Activated CD4-positive, alpha-beta T cell treated with anti-CD3 and anti-CD28 coated beads, Interleukin-2, Interleukin-6, amounts not matched to agents 100 ng/mL and 50 ng/mL, durations not matched to agents 16 hours and 8 hours (primary cell): ENCODE measurements at places on chromosomes 7 and 10.

GRCh38 chr10:3236644-3237404 lies 64.2 kb upstream of the PITRM1 start:
- DNase-seq: no peak

DNA sequence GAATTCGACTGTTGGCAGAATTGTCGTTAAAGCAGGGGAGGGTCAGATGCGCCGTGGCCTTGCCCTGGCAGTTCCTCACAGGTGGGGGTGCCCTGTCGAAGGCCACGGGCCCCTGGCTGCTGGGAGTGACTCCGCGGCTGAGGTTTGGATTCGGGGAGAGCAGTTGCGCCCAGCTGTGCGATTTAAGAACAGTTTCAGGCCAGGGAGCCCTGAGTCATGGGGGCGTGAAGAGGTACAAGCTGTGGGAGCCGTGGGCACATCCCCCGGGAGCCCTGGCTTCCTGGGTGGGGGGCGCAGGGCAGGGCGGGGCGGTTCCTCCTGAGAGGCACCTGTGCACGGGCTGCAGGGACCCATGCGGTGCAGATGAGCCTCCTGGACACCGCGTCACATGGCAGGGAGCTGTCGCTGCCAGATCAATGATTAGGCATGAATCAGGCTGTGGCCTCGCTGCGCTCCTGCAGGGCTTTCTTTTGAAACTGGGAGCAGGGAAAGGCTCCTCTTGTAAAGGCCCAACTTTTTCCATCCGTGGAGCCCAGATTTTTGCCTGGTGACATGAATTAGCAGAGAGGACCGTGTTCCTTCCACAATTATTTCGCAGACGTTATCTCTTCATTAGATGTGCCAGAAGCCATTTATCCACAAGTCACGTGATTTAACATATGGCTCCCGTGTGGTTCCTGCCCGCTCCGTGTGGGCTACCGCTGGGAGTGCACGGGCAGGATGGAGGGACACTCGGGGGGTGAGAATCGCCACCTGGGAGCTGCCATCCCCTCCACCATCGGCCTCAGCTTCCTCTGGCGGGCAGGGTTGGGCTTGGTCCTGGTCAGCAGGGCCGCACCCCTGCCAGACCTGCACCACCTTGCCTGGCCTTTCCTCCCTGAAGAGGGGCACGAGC lies 918 bp downstream of the PWWP2B start:
- DNase-seq: peak; percentile 12

- no peak for DNase-seq
Measured at GRCh38 chr7:17976952-17977351, 36.7 kb upstream of the SNX13 start.

- no peak for DNase-seq
Measured at GRCh38 chr10:7948371-7949000, 106.0 kb upstream of the GATA3 start.

- no peak for DNase-seq
Measured at GRCh38 chr10:14485986-14486385, 155.3 kb upstream of the FRMD4A start.

- DNase-seq: no peak
Measured at GRCh38 chr7:119594956-119595355, 678.0 kb upstream of the KCND2 start.

GRCh38 chr7:12870219-12870618 lies 182.8 kb downstream of the ARL4A start:
- DNase-seq: no peak

GRCh38 chr10:132927824-132928223 lies 14.5 kb downstream of the CFAP46 start:
- DNase-seq: no peak

DNA sequence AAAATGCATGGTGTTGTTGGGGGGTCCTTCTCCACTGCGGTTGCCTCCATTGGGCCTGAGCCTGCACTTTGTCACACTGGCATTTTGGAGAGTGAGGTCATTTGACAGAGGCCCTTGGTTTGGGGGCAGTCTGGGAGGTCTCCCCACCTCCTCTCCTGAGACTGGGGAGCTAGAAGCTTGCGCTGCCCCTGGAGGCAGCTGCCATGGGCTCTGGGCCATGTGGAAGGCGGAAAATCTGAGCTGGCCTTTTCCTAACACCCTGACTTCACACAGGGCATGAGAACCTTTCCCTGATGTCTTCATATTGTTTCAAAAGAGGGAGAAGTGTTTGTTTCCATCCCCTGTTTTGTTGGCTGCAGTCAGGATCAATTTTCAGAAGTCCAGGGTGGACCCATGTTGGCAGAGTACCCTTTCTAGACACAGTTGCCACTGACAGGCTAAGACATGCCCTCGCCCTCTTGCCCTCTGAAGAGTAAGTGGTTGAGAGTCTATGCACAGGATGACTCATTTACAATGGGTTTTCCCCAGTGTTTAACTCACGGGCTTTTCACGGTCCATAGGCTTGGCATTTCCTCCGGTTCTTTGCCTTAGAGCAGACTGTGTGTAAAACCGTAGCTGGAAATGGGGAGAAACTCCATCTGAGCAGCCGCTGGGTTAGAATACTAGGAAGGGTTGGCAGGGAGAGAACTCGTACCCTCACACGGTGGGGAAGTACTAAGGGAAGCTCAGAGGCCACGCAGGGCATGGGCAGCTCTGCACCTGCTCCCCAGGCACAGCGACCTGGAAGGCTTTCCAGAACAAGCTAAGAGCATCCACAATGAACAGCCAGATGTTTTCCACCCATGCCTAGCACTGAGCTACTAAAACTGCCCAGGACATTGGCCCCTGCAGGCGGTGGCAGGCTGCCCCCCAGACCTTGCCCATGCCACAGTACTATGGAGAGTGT lies 655.0 kb downstream of the SDK1 start:
- DNase-seq: peak; percentile 6

- no peak for DNase-seq
Measured at GRCh38 chr10:78063236-78063635, 29.6 kb downstream of the RPS24 start.

GRCh38 chr7:130490888-130491804 lies 739 bp upstream of the MEST start:
- peak; percentile 21 for DNase-seq

DNA sequence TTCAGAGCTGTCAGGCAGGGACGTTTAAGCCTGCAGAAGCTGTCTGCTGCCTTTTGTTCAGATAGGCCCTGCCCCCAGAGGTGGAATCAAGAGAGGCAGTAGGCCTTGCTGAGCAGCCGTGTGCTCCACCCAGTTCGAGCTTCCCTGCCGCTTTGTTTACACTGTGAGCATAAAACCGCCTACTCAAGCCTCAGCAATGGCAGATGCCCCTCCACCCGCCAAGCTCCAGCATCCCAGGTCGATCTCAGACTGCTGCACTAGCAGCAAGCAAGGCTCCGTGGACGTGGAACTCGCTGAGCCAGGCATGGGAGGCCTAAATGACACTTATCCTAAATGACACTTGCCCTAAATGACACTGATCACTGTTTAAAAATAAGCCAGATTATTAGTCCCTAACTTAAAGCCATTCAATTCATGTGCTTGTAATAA lies 6.8 kb upstream of the ASB15 start:
- DNase-seq: no peak

GRCh38 chr10:79056736-79057391 lies 11.9 kb upstream of the ZMIZ1 start:
- DNase-seq: no peak

DNA sequence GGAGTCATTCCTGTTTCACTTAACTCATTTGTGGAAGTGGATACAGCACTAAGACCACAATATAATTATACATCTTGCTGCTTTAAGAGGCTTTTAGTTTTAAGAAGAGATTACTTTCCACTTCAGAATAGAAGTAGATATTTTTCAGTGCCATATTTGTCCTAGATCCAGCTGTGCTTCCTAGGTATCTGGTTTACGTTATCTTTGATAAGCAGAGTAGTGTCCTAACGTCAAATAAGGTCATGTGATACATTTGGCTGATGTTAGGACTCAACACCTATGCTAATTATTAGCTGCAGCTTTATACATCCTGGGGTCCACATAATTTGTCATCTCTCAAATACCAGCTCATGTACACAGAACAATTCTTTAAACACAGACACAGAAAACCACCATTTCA lies 196.2 kb upstream of the SMIM30 start:
- DNase-seq: no peak

DNA sequence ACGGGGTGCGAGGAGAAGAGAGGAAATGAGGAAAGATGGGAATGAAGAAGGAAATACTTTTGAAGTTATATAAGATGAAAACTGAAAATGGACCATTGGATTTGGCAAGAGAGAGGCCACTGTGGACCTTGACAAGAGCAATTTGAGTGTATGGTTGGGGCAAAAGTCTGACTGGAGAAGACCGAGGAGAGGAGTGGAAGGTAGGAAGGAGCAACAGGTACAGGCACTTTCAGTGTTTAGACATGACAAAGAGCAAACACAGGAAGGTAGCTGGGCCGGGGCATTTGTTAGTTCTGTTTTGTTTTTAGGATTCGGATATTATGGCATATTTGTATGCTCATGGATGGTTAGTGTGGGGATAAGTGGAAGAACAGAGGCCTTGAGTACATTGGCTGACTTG lies 99.4 kb downstream of the TAF3 start:
- no peak for DNase-seq

- DNase-seq: no peak
Measured at GRCh38 chr7:1290679-1291356, 58.1 kb downstream of the UNCX start.

GRCh38 chr10:132780356-132780755 lies 5.6 kb downstream of the NKX6-2 start:
- no peak for DNase-seq

DNA sequence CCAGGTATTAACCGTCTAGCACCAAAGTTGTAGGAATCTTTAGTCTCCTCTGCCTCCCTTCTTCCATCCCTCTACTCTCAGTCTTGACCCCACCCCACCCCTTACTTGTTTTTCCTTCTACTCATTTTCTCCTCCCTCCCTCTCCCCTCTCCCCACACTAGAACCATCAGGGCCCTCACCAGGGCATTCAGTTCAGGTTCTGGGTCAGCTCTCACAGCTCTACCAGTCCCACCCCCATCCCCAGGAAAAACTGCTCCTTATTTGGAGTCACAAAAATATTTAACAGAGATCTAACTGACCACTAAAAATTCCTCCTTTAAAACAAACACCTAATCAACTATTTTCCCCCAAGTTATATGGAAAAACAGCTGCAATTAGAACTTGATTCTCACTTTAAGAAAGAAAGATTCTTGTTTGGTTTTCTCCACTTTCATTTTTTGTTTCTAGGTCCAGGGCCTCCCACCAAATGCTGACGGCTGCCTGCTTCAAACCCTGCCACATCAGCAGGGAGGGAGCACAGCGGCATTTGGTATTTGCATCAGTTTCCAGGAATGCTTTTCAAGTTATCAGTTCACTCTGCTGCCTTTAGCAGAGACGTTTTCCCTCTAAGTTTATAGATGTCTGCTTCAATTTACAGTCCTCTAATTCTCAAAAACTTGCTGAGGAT lies 2.8 kb upstream of the COL1A2 start:
- DNase-seq: no peak

- no peak for DNase-seq
Measured at GRCh38 chr10:124465003-124465776, 3.6 kb downstream of the LHPP start.

DNA sequence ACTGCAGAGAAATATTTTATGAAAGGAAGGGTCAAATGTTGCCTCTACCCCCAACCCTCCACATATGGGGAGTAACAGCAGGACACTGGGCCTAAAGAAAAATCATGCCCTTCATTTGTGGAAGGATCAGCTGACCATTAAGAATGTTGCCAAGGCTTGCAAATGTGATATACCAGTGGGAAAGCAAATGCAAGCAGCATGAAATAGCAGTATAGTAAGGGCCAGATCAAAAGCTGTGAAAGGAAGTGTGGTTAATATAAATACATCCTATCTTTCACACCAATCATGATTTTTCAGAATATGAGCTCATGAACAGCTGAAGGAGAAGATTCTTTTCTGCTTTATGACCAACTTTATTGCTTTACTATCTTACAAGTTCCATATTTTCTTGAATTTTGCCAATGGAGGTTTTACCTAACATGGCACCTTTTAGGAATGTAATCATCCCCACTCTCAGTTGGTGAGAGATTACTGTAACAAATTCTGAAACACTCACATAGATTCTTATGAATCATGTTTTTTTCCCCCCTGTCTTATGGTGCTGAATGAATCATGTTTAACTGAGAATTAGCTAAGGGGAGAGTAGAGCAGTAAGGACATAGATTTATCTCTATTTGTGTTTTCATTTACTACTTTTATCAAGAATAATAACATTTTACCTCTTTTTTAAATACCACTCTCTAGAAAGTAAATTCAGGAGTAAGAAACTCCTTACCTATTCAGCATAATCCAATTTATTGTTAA lies 12.1 kb upstream of the ATAD1 start:
- peak; percentile 46 for DNase-seq

DNA sequence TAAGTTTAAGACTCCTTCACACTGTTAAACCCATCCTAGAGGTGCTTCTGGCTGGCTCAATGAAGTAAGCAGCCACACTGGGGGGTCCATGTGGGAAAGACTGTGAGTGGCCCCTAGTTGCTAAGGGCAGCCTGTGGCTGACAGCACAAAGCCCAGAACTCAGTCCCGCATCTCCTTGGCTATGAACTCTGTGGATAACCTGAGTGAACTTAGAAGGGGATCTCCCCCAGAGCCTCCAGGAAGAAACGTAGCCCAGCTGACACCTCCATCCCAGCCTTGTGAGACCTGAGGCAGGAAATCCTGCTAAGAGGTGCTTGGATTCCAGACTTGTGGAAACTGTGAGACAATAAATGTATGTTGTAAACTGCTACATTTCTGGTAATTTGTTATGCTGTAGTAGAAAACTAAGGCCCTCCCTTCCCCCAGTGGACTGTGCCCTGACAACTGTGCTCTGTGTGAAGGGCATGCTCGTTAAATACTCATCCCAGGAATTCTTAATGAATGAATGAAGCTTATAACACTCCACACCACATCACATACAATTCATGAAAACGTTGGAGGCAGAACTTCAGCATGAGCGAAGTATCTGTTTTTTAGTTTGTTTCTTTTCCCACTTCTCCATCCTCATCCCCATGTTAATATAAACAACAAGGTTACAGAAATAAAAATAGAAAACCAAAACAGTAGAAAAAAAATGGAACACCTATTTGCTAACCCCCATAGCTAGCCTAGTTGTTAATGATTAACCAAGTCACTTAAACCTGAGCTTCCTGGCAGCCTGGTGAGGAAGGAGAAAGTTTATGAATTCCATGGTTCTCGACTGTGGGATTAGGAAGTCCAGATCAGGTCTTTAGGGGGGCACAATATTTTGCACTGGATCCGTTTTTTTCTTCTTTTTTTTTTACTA lies 36.8 kb upstream of the AOAH start:
- DNase-seq: no peak

DNA sequence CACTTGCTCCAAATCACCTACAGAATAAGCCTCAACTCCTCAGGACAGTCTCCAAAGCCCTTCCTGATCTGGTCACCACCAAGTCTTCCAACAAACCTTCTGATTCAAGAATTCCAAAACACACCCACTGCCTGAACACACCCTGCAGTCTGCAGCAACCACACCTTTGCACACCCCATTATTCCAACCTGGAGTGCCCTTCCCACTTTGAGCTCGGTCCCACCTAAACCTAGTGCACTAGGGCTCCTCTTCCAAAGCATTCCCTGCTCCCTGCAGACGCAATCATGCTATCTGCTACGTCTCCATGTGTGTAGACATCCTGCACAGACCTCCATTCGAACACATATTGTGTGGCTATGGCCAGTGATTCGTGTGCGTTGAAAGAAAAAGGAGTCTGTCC lies 289.3 kb downstream of the GRID1 start:
- no peak for DNase-seq
